Stimulated activated CD4-positive, alpha-beta T cell treated with anti-CD3 and anti-CD28 coated beads, Interleukin-1b, Interleukin-23, amount 100 ng/mL, for 48 hours (primary cell): ENCODE measurements at places on chromosomes 5 and 9.

DNA sequence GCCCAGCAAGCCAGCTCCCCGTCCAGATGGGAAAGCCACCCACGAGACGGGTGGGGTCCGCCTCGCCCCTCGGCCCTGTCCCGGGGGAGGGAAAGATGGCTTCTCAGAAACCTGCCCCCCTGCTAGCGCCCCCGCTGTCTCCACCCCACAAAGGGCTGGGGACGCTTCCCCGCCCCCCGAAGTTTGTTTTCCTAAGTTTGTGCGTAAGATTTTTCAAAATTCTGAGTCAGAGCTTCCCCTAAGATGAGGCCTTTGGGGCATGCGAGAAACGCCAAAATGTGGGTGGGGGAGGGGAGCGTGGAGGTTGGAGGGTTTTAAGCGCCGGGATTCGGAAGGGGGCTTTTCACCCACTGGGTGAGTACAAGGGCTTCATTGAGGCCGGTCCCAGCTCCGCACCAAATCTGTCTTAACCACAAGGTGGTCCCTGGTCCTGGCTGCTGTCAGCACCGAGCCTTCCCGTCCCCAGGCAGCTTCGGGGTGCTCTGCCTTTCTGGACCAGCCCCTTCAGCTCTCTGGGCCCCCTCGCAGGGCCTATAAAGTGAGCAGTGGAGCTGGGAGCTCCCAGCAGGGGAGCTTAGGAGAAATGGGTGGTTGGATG, 32.3 kb downstream of the PRRX2 start:
- peak; percentile 65 for DNase-seq

- no peak for DNase-seq
Observed at GRCh38 chr5:79954620-79955019, 36.4 kb downstream of the MTX3 start.

DNA sequence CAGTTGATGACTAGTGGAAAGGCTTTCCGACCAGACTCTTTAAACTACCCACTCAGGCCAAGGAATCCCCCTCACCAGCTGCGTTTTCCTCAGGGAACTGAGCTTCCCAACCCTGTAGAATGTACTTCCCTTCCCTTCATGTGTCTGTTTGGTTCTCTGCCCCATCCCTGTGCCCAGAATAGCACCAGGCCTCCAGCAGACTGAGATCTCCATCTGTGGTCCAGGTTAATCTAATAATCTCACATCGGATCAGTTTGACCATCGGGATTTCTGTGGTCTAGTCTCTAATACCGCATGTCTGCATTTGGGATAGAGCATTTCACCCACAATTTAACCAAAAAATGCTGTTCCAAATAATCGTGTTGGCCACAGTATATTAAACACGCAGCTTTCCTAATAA, 237.2 kb downstream of the ROR2 start:
- no peak for DNase-seq

DNA sequence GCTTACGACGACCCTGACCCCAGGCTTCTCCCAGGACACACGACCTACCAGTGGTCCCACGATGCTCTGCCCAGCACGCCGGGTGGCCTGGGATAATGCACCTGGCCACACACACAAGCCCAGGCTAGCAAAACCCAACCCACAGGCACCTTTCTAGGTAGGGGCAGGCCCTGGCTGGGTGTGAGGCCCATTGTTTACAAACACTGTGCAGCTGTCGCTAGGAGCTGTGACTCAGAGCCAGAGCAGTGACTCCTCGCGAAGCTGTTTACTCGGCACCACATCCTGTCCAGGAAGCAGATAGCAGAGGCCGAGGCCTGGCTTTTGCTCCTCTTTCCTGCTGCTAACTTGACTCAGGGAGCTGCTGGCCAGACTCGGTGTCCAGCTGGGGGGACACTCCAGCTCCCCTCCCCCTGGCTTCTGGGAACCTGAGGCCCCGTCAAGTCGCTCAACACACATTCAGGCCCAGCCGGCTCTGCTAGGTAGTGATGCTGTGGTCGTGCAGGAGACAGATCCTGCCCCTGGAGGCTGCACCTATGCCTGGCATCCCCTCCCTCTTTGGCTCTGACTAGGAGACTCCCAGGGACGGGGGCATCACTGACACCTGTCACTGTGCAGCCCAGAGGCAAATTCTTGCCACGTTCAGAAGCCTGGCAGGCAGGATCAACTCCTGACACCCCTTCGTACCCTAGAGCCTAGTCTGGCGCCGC, 12.8 kb upstream of the RALGDS start:
- peak; percentile 92 for DNase-seq

- no peak for DNase-seq
Observed at GRCh38 chr5:166178411-166179080, 2112.9 kb upstream of the WWC1 start.

DNA sequence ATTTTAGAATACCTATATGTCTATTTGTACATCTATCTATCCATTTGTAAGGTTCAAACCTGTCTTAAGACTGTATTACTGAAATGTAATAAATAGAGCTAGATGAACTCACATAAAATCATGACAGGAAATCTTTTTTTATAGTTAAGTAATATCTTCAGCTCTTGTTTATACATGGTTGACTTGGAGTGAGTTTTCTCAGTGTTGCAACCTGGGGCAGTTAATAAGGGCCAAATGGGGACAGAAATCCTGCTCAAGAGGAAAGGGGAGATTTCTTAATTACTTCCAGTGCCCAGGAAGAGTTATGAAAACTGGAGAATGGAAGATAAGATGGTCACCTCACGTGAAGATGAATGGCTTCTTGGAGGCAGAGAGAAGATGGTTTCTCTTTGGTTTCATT, 265.1 kb upstream of the FBXL7 start:
- DNase-seq, result no peak

GRCh38 chr5:72452515-72453245, 54.5 kb downstream of the ZNF366 start:
- no peak for DNase-seq
